ENCODE measurements at places on chromosomes 3 and 15.

- no peak for DNase-seq
Observed at GRCh38 chr3:42151596-42152168, 60.5 kb downstream of the TRAK1 start.

DNA sequence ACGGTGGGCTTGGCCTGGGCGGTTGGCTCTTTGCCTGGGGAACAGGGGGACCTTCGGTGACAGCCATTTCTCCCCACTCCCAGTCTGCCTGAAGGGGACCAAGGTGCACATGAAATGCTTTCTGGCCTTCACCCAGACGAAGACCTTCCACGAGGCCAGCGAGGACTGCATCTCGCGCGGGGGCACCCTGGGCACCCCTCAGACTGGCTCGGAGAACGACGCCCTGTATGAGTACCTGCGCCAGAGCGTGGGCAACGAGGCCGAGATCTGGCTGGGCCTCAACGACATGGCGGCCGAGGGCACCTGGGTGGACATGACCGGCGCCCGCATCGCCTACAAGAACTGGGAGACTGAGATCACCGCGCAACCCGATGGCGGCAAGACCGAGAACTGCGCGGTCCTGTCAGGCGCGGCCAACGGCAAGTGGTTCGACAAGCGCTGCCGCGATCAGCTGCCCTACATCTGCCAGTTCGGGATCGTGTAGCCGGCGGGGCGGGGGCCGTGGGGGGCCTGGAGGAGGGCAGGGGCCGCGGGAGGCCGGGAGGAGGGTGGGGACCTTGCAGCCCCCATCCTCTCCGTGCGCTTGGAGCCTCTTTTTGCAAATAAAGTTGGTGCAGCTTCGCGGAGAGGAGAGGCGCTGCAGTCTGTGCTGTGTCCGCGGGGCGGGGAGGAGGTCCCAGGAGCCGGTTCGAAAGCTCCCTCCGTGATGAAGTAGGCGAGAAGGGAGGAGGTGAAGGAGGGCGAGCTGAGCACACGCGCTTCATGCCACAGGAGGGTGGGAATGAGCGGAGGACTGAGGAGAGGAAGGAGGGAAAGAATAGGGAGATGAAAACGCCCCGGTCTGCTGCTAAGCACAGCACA, 9.6 kb downstream of the CLEC3B start:
- DNase-seq, result no peak

- no peak for DNase-seq
Observed at GRCh38 chr15:29086001-29086400, 183.6 kb downstream of the NSMCE3 start.

GRCh38 chr15:64895285-64896065, 16.2 kb upstream of the ANKDD1A start:
- DNase-seq, result no peak

DNA sequence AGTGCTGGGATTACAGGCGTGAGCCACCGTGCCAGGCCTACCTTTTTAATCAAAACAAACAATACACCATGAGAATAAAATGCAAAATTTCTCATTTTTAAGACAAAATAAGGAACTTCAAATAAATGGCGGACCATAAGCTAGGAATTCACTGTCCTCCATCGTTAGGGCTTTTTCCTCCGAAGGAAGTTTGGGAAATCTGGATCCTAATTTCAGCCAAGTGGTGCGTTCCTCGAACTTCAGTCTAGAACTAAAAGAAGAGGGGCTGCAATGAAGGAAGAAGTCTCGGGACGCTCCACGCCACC, 260 bp downstream of the EXD1 start:
- DNase-seq, result no peak

DNA sequence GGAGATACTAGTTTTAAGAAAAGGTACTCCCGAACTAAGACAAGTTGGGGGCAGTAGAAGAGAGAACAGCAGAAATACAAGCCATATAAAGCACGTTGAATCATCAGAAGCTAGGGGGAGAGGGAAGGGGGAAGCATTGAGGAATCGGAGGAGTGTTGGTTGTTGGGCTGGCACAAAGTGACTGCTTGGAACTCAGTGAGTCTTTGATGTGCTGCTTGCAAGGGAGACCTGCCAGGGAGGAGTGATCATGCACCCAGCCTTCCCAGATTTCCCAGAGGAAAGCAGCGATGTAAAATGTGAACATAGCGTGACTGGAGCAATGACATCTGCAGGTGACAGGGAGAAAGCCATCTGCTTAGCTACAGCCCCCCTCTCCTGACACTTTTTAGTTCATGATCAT, 192.4 kb upstream of the IL12A start:
- DNase-seq, result no peak

DNA sequence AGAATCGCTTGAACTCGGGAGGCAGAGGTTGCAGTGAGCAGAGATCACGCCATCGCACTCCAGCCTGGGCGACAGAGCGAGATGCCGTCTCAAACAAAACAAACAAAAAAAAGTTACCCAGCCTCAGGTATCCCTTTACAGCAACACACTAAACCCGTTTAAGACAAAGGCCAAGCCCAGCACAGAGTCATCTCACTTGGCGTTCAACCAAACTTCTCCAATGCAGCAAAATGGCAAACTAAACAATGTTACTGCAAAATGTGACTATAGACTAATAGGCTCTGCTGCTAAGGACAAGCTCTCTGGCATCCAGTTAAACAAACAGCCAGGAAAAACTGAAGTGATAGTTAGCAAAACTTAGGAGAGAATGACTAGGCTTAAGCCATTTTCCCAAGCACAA, 6.4 kb upstream of the FAM219B start:
- no peak for DNase-seq

DNA sequence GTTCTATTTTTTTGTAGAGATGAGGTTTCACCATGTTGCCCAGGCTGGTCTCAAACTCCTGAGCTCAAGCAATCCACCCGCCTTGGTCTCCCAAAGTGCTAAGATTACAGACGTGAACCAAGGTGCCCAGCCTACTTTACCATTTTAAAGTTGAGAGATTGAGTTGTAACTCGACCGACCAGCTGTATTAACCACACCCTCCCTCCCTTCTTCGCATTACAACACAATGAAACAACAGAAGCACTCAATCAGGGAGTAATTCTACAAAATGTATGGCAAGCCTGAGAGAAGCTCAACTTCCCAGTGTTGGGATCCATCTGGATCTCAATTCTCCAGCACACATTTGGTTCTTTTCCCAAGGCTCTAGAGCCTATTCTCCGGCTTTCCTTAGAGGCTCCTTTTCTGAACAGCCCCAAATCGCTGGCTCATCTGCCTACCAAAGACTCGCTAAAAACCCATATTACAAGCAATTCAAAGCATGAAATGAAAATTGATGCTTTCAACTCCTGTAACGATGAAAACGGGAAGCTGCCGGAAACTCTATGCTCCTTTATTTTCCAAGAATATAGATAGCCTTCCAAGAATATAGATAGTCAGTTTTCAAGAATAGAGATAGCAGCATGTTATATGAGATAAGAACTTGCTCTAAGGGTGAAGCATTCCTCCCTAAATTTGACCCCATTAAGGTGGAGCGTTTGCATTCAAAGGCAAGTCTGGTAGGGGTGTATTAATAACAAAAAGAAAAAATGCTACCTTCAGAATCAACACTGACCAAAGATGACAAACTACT, 450.9 kb downstream of the MAGI1 start:
- DNase-seq, result no peak

GRCh38 chr3:74501007-74501406, 113.5 kb downstream of the CNTN3 start:
- no peak for DNase-seq

DNA sequence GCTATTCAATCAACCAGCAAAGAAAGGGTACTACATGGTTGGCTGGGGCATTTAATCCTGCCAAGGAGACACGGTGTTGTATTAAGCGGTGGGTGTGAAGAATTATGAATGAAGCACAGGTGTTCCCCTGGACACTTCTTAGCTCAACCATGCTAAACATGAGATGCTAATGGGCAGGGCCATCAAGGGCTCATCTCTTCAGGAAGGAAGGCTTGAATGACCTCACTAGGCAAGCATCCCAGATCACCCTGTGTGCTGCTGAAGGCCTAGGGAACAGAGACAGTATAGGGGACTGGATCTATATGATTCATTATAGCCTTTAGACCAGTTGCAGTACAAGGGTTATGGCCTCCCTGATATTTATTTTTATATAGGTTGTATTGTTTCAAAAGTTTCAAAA, 221.3 kb upstream of the SLCO3A1 start:
- DNase-seq, result no peak

All from NCI-H1092 (cell line).